ENCODE measurements at places on chromosomes 11 and 22. TPM values are rescaled to one million over a fixed set of nuclear protein-coding genes. Genes with fewer than 3 reads are reported as not detected.

GRCh38 chr11:77814848-77815247 is 5.7 kb downstream of the RSF1 start:
- no peak for DNase-seq

GRCh38 chr22:45644714-45645113 is 26.9 kb upstream of the ATXN10 start:
- DNase-seq = no peak

- no peak for DNase-seq
These were observed 334.9 kb downstream of the OPCML start for GRCh38 chr11:133197425-133197824.

GRCh38 chr11:108498046-108498815 is at the start of gene POGLUT3:
POGLUT3 (minus strand) TSS chr11:108498384; CDS start chr11:108498366, 18 bp downstream.
- DNase-seq = peak; percentile 55

PRG3 gene
- total RNA-seq = not detected

Data from activated CD4-positive, alpha-beta T cell treated with anti-CD3 and anti-CD28 coated beads, Interleukin-2, amount 10 ng/mL, durations not matched to agents 7 days and 5 days (primary cell).